ENCODE measurements at places on chromosomes 2 and 18. TPM values are rescaled to one million over a fixed set of nuclear protein-coding genes. Genes with fewer than 3 reads are reported as not detected.

DNA sequence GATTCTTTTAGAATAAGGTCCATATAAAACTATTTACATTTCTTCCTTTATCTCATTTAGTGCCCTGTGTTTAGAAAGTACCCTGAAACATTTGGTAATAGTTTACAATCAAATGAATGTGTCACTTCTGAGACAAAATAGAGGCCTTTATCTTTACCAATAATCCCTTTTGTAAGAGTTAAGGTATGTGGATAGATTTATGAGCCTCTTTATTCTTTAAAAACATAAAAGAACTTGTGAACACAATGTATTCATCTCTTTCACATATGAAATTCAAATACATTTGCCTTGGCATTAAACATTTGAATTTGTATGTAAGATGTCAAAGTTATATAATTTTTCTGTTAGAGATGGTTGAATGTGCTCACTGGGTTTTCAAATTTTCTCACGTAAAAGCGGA, 180.5 kb upstream of the CWC22 start:
- no peak for DNase-seq

- no peak for DNase-seq
Measured at GRCh38 chr18:31658670-31659575, 25.5 kb downstream of the B4GALT6 start.

CNTNAP5 gene
- total RNA-seq: not detected

GRCh38 chr2:221486106-221486505, 86.0 kb downstream of the EPHA4 start:
- no peak for DNase-seq

GRCh38 chr2:219918944-219919343, 291.5 kb downstream of the SLC4A3 start:
- DNase-seq: no peak

- no peak for DNase-seq
Measured at GRCh38 chr2:217958884-217959225, 43.9 kb downstream of the TNS1 start.

- peak; percentile 78 for DNase-seq
Measured at GRCh38 chr2:96108541-96109360, 7.6 kb downstream of the ADRA2B start.

Measured in stomach (tissue), 19 donors.